Femur (tissue), 1 donor: ENCODE measurements at places on chromosomes 3 and 15.

DNA sequence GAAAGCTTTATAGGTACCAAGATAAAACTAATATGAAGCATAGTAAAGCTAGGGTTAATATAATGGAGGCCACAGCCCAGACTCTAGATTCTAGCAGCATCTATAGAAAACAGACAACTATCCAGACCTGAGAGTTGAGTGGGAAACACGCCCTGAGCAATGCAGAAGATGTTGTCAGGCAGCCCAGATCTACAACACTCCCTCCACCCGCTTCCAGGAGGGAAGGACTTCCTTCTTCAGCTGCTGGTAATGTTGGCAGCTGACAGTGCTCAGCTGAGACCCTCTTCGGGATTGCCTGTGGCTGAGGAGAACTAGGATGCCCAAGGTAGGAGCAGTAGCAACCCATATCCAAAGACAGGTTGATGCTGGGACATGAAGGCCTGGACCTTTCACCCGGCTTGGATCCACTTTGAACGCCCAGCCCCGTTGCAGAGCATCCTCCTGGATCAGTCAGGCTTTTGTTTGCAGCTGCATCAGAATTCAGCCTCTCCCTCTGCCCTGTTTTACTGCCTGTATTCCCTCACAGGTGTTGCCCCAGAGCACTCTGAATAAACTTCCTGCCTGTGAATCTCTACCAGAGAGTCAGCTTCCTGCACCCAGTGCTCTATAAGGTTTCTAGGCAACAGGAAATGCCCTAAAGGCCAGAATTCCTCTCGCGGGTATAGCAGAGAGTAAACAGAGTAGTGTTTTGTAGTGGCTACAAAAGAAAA, 174.7 kb upstream of the IL12A start:
- no peak for DNase-seq

GRCh38 chr3:15726043-15726442, 71.7 kb downstream of the ANKRD28 start:
- no peak for DNase-seq

DNA sequence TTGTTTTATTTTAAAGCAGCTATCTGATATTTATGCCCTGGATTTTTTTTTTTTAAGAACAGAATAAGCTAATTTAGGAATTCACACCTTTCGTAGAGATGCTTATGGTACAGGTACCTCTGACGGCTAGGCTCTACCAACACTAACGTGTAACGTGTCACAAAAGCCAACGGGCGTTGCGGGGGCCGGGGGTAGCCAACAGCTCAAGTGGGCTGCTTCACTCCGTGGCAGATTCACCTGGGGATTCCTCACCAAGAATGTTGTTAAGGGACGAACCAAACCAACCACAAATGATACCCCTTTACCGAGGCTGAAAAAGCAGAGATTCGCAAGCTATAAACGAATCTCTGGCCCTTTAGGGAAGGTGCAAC, 1.0 kb downstream of the TMCC1 start:
- no peak for DNase-seq

GRCh38 chr15:70853318-70853972, 512 bp downstream of the LARP6 start:
- peak; percentile 66 for DNase-seq

- DNase-seq = no peak
Measured at GRCh38 chr3:163605915-163606314, 1472.4 kb downstream of the SI start.

- no peak for DNase-seq
Measured at GRCh38 chr3:52257911-52258310, 12.4 kb downstream of the PPM1M start.

- DNase-seq = no peak
Measured at GRCh38 chr3:188211476-188211875, 57.5 kb downstream of the LPP start.

GRCh38 chr3:95514260-95514659, 1300.1 kb upstream of the EPHA6 start:
- no peak for DNase-seq

DNA sequence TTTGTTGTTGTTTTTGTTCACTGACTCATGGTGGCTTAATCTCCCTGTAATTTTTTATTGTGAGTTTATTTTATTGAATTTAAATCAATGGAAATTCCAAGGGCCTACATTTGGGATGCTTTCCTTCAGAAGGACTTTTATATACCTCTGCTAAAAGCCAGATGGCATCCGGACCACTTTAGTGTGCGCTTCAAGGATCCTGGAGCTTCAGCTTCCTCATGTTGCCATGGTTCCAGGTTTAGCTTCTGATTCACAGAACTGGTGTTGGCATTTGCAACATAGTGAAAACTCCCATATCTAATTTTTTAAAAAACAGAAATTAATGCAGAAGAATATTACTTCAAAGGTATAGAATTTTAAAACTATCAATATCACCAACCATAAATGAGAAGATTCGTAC, 8.5 kb upstream of the HACD2 start:
- no peak for DNase-seq

DNA sequence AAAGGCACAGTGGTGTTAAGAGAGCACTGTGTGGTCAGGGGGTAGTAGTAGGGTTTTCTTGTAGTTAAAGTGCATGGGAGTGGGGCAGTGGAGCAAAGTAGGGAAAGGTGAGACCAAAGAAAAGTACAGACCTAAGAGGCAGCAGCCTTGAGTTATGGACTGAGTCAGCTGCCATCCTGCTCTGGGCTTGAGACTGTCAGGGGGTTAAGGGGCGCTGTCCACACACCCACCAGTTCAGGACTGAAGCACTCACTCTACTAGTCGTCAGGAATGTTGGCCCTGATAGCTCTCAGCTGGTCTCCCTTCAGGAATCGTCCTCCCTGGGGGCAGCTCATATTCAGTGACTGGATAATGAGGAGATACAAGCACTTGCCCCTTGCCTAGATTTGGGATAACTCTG, 7.9 kb downstream of the CCR4 start:
- DNase-seq = no peak

GRCh38 chr15:40344631-40345120, 3.9 kb upstream of the CCDC9B start:
- no peak for DNase-seq

DNA sequence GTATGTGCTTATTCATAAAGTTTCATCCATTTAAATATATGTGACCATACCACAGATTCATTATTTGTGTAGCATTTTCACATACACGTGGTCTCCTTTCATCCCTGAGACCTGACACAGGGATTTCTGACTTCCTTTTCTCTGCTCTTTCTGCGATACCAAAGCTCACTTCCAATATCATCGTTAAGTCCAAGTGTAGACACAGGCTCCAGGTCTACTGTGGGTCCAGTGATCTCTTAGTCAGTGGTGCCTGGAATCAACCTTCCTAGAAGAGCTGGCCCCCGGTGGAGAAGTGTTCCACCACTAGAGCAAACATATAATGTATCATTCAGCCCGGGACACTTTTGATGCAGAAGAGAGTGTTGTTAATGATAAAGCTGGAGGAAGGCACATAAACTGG, 72.4 kb downstream of the LDHAL6B start:
- DNase-seq = no peak

- peak; percentile 77 for DNase-seq
Measured at GRCh38 chr15:93587059-93587521, 498.1 kb upstream of the RGMA start.

GRCh38 chr3:179336345-179336929, 11.1 kb upstream of the MFN1 start:
- DNase-seq = no peak

- DNase-seq = no peak
Measured at GRCh38 chr15:42825599-42825998, 88.7 kb upstream of the CDAN1 start.

DNA sequence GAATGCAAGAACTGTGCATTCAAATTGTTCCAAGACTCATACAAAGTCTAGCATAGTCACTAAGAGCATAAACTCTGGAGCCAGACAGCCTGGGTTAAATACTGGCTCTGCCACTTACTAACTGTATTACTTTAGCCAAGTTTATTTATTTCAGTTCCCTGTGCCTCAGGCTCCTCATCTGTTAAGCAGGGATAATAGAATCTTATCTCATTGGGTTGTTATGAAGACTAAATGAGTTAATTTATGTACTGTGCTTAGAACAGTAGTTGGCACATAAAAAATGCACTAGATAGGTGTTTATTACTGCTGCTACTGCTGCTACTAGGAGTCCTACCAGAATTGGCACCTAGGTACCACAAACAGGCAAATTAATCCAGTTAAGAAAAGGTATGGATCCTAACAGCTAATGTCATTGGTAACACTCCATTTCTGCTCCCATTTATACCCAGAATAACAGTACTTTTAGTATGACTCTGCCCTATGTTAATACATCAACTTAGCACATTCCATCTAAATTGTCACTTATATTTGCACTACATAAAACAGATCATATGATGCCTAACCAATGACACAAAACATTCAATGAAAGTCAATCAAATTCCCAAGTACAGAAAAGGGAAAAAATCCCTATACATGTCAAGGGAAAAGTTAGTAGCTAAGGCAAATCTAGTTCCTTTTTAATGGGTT, 45.7 kb downstream of the GSK3B start:
- DNase-seq = no peak

GRCh38 chr3:97885931-97886824, 64.4 kb downstream of the CRYBG3 start:
- DNase-seq = no peak

DNA sequence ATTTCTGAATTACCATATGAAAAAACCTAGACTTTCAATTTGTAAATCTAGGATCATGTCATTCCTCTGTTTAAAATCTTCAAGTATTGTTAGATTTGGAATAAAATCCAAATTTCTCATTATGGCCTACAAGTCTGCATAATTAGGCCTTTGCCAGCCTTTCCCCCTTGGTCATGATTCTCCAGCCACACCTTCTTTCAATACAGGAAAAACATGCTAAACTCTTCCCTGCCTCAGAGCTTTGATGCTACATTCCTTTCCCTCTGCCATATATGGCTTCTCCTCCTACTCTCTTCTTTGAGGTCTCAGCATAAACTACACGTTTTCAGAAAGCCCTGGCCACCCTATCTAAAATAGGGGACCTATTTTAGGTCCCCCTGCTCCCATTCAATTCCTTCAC, 48.5 kb downstream of the TM6SF1 start:
- no peak for DNase-seq

DNA sequence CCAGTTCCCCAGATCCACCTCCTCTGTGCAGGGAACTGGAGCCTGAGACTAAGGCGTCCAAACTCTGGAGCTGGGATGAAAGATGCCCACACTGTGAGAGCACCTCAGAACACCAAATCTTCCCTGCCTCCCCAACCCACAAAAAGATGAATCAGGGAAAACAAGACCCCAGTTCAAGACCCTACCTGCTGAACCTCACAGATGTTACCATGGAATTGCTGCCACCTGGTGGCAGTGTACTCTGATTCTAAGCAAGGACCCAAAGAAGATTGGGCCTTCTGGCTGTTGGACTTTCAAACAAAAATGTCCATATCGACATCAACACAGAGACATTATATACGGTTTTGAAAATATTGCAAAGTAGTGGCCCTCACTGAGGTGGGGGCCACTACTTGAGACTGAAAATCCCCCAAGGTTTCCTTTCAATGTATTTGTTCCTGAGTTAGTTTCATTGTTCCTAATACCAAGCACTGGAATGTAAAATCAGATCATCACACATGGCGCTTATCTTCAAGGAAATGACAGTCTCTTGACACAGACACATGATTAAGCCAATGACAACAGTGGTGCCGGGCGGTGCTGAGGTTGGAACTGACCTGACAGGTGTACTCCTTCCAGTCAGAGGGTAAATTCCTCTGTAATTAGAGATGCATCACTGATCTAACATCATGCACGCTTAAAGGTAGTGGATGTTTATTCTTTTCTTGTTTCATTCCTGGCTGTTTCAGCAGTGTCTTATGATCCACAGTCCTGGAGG, 67.6 kb downstream of the SLC6A11 start:
- DNase-seq = no peak

- no peak for DNase-seq
Measured at GRCh38 chr3:146091397-146091796, 69.6 kb downstream of the PLOD2 start.

- no peak for DNase-seq
Measured at GRCh38 chr3:35679409-35680080, 40.2 kb downstream of the ARPP21 start.

- no peak for DNase-seq
Measured at GRCh38 chr3:65545429-65545828, 493.3 kb downstream of the MAGI1 start.

DNA sequence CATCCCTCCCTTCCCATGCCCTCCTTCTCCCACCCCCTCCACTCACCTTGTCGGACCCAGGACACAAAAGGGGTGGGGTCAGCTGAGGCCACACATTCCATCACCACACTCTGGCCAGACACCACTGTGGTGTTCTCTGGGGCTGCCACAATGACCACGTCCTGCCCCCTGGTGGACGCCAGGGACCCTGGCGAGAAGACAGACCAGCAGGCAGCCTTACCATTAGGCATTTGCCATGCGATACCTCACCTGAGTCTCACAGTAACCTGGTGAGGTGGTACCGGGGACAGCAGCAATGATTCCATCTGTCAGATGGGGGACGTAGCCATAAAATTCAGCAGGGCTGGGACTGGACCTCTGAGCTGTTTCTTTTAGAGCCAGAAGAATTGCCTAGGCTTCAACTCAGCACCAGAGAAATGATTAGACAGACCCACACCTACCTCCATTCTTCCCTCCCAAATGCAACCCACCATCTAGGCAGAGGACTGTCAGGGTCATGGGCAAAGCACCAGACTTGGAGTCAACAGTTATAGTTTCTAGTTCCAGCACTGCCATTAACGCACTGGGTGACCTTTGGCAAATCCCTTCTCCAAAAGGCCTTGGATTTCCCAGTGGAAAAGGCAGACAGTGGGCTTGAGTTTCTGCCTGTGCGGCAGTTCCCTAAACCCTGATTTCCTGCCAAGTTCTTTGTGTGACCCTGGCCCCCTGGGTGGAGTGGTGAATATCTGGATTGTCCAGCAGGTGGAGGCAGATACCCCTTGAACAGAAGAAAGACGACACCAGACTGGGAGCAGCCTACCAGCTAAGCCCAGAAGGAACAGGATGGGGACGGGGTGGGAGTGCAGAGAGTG, 21.8 kb downstream of the IGDCC4 start:
- DNase-seq = peak; percentile 86

DNA sequence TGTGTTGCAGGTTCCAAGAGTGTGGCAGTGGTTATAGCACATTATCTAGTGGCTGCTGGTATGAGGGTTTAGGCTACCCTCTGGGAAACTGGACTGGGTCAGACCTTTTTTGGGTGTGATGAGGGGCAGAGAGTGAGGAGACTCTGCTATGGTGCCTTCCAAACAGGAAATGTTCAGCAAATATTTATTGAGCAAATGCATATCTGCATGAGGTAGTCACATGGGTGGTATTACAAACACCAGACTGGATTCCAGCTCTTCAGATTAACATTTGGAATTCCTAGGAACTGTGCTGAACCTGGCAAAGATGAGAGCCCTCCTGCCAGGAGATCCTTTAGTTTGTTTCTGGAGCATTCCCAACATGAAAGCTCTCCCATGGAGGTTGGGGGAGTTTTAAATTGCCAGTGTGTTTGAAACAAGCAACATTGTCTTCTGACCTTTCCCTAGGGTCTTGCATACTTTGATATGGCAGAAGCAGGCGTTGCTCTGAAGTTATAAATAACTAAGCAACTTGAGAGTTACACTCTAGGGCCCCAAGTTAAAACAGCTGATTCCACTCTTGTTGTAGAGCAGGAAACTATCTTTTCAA, 341.2 kb upstream of the C2CD4B start:
- DNase-seq = no peak
